Lung microvascular endothelial cell (primary cell): ENCODE measurements at places on chromosomes 5 and 9.
A peak's percentile ranks its signal among the peaks of the same experiment; 100 is the strongest.

- no peak for DNase-seq
Measured at GRCh38 chr9:120363697-120364096, 216.3 kb downstream of the CDK5RAP2 start.

GRCh38 chr5:83718195-83718825 is 2.3 kb downstream of the HAPLN1 start:
- peak; percentile 78 for DNase-seq

DNA sequence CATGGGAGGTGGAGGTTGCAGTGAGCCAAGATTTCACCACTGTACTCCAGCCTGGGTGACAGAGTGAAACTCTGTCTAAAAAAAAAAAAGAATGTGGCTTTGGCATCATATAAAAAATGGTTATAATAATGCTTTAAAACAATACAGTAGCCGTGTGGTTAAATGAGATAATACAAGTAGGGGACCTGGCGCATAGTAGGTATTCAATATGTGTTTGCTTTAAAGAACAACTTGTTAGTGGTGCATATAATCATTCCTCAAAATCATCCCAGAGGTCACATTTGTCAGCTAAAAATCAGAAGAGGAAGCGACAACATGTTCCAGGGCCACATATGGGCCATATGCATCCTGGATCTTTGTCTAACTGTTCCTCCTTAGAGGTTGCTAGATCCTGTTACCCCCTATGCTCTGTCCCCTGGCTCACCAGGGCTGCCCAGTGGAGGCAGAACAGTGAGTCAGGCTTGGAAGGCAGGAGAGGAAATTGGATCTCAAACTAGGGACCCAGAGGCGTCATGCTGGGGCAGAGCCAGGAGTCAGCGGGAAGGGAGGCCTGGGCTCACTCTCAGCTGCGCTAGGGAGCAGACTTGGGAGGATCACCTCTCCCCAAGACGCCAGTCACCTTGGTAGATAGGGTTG is 27.7 kb downstream of the LHX6 start:
- DNase-seq: peak; percentile 68

- DNase-seq: no peak
Measured at GRCh38 chr9:99851500-99851822, 29.8 kb downstream of the NR4A3 start.

DNA sequence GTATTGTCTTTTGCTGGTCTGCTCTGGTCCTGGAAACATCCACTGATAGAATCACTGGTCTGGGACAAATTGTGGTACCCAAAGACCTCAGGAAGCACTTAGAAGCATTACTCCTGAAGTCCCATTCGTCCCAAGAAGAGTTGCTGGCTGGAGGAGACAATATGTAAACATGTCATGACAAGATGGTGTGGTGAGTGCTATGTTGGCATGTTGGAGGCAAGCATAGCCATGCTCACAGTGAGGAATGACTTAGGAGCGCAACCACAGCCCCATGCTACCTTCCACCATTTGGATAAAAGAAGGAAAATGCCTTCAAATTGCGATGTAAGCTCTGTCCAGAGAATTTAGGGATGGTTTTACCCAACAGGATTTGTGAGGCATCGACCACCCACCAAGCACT is 115.8 kb upstream of the STC2 start:
- no peak for DNase-seq

DNA sequence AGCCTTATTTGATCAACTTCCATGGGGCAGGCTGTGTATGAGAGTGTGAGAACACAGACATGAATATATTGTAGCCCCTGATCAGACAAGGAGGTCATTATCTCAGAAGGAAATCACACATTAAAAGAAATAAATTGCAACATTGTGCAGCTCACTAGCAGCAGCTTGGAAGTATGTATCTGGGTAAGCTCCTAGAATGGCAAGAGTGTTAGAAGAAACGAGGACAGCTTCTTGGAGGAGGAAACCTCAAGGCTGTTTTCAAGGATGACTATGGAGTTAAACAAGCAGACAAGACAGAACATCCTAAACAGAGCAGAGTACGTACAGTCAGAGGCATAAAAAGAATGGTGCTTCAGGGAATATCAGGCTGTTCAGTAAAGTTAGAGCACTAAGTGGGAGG is 511.0 kb downstream of the SLCO4C1 start:
- DNase-seq: no peak

- peak; percentile 41 for DNase-seq
Measured at GRCh38 chr9:126705767-126706697, 92.3 kb downstream of the LMX1B start.

DNA sequence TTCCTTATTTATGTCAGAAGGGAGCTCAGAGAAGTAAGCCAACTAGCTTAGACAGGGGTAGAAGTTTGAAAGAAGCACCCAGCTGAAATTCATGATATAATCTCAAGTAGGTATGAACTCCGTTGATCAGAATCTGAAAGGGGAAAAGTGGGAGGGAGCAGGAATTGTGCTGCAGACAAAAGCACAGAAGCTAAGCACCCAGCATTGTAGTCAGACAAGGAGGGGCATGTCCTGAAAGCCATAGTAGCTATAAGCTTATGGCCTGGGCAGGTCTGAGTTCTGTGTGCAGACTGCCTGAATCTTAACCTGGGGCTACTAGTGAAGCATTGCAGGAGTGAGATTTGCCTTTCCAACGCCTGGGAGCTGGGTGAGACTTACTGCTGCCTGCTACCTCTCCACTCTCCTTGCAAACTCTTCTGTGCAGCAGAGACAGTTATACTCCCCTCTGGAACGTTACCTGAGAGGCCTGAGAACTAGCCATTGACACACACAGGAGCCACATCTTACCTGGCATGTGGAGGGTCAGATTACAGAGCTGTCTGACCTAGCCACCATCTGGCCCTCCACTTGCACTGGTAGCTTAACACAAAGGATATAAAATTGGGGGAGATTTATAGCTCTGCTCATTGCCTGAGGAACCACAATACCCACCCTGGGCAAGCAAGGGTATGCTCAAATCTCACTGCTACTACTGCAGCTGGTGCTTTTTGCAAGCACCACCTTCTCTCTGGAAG is 9.8 kb upstream of the CYLC2 start:
- no peak for DNase-seq

- DNase-seq: no peak
Measured at GRCh38 chr5:105506692-105507277, 1944.2 kb upstream of the NUDT12 start.

GRCh38 chr5:147685993-147686392 is 96.5 kb downstream of the JAKMIP2 start:
- DNase-seq: no peak
